ENCODE measurements at places on chromosomes 1 and 21. TPM values are rescaled to one million over a fixed set of nuclear protein-coding genes. Genes with fewer than 3 reads are reported as not detected.
A peak's percentile ranks its signal among the peaks of the same experiment; 100 is the strongest.

LCE1F gene
- total RNA-seq: not detected

- peaks cover 4% of the 10 kb centered on the region for H3K27me3 ChIP-seq
- H3K36me3 ChIP-seq: no peaks in the 10 kb centered on the region
- H3K4me3 ChIP-seq: no peak overlapping the region
These were observed 64.1 kb upstream of the SCAF4 start for GRCh38 chr21:31795992-31796391.

MRPS14 gene
- 40.1 TPM for total RNA-seq

DNA sequence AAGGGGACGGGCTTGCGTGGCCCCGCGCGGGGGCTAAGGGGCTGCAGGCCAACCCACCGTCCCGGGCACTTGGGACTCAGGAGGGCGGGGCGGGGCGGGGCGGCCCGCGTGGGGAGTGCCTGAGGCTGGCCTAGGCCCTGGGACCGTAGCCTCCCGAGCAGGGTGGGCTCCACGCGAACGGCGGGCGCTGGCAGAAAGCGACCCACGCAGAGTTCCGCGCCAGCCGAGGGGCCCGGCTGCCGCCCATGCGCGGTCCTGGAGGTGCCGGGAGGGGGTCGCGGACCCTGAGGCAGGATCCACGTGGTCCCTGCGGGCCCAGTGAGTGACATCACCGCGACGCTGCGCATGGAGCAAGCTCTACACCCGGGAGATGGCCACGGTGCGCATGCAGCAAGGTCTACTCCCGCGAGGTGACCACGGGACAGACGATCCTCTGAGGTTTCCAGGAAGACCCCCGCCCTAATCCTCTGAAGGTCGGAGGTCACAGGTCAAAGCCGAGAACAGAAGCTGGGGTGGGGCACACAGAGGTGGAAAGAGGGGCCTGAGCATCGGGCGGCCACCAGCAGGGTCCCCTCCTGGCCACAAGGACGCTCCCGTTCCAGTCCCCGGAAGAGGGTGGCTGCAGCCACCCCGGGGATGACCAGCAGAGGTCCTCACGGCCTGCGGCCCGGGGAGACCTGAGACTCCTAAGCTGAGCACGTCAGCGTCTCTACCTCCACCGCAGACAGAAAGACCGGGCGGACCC is 13.5 kb upstream of the SLC19A1 start:
- no peaks in the 10 kb centered on the region for H3K36me3 ChIP-seq
- H3K27ac ChIP-seq: peak overlapping the region; percentile 67
- peak; percentile 79 for DNase-seq
- H3K4me1 ChIP-seq: no peaks in the 10 kb centered on the region
- peak overlapping the region; percentile 50 for H3K4me3 ChIP-seq

- H3K4me1 ChIP-seq: no peaks in the 10 kb centered on the region
- H3K27ac ChIP-seq: no peak overlapping the region
- no peak for DNase-seq
- peaks cover 29% of the 10 kb centered on the region for H3K36me3 ChIP-seq
These were observed 55.2 kb downstream of the BRWD1 start for GRCh38 chr21:39258207-39258606.

PMF1 gene
- 89.6 TPM for total RNA-seq

GRCh38 chr1:42420911-42421585 is 34.8 kb downstream of the ZMYND12 start:
- no peak overlapping the region for H3K4me3 ChIP-seq
- DNase-seq: peak; percentile 83
- no peaks in the 10 kb centered on the region for H3K36me3 ChIP-seq
- H3K27ac ChIP-seq: no peak overlapping the region
